T-helper 17 cell (primary cell): ENCODE measurements at places on chromosomes 3 and 15.
A peak's percentile ranks its signal among the peaks of the same experiment; 100 is the strongest.

GRCh38 chr15:40285151-40285550 is 2.3 kb upstream of the ANKRD63 start:
- H3K4me3 ChIP-seq, result no peak overlapping the region
- H3K4me1 ChIP-seq, result peaks cover 2% of the 10 kb centered on the region
- peaks cover 12% of the 10 kb centered on the region for H3K27me3 ChIP-seq

- H3K27me3 ChIP-seq, result no peaks in the 10 kb centered on the region
- peaks cover 3% of the 10 kb centered on the region for H3K36me3 ChIP-seq
- no peaks in the 10 kb centered on the region for H3K4me1 ChIP-seq
- no peak overlapping the region for H3K4me3 ChIP-seq
- no peak for DNase-seq
Measured at GRCh38 chr3:130997289-130997688, 29.3 kb downstream of the ASTE1 start.

DNA sequence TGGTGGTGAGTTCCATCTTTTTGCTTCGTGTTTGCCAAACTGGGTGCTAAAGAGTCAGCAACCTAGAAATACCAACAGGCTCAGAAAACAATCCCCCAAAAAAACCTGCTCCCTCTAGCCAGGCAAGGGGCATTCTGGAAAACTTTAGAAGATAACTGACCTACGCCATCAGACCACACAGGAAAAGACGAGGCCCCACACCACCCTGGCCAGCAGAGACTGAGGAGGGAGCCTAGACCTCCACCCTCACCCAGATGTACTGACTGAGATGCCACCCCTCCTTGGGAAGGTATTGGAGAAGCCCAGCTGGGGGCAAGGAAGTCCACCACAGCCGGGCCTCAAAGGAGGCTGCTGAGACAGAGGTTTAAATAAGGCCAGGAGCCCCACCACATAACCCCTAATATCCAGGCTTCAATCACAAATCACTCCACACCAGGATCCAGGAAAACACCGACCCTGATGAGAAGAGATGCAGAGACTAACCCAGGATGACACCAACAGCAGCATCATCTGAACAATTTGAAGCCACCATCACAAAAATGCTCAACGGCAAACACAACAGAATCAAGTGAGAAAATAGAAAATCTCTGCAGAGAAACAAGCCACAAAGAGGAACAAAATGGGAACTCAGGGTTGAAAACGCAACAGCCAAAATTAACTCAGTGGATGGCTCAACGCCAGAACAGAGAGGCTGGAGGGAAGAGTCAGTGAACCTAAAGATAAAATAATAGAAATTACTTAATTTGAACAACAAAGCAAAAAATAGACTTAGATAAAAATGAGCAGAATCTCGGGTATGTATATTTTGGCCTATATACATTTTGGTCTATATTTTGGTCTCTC is 61.0 kb downstream of the TPRA1 start:
- no peak for DNase-seq
- H3K36me3 ChIP-seq, result peaks cover 2% of the 10 kb centered on the region
- no peak overlapping the region for H3K27ac ChIP-seq
- H3K4me3 ChIP-seq, result no peak overlapping the region
- peaks cover 43% of the 10 kb centered on the region for H3K27me3 ChIP-seq

DNA sequence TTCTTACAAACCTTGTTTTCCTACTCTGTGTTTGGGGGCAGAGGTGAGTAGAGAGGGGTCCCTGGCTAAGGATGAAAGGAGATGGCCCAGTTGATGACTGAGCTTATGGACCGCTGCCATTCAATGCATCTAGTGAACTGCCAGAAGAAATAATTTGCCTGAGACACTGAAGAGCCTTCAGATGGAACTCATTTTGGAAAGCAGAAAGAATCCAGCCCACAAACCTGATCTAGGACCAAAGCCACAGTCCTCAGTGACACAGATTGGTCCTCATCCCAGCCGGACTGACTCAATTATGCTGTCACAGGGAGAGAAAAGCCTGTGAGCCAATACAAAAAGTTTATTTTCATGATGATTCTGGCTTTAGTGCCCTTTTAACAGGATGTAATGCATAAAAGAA is 82.7 kb downstream of the CD47 start:
- H3K4me1 ChIP-seq, result peaks cover 8% of the 10 kb centered on the region
- no peak overlapping the region for H3K4me3 ChIP-seq
- peak overlapping the region; percentile 27 for H3K27ac ChIP-seq

DNA sequence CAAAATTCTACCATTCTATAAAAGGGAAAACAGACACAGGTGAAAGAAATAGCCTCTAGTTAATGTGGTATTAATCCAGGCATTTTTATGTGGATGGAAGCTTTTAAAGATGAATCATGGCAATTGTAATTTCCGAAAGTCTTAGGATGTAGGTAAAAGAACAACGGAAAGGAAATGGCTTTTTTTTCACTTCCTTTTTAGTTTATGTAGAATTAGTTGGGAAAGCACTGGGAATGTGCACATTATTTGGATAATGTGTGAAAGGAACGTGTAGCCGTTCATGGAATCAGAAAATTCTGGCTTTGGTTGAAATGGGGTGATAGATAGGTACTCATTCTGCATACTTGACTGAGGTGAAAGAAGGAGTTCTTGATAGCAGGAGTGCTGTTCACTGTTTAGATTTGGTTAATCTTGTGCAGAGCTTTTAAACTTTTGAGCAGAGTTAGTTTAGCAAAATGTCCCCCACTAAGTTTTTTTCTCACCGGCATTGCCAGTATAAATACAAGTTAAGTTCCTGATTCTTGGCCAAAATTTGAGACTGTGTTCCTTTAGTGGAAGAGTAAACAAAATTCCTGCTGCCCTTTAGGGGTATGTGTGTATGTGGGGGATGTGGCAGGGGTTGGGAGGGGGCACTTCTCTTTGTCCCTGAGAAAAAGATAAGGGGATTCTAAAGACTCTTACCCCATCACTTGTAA is 20.2 kb upstream of the UTS2B start:
- DNase-seq, result no peak
- H3K4me3 ChIP-seq, result no peak overlapping the region
- no peaks in the 10 kb centered on the region for H3K4me1 ChIP-seq
- no peaks in the 10 kb centered on the region for H3K27me3 ChIP-seq
- no peaks in the 10 kb centered on the region for H3K36me3 ChIP-seq

- DNase-seq, result no peak
- H3K36me3 ChIP-seq, result no peaks in the 10 kb centered on the region
- no peak overlapping the region for H3K27ac ChIP-seq
- peaks cover 27% of the 10 kb centered on the region for H3K27me3 ChIP-seq
- no peaks in the 10 kb centered on the region for H3K4me1 ChIP-seq
- no peak overlapping the region for H3K4me3 ChIP-seq
Measured at GRCh38 chr3:124275412-124275811, 283.5 kb upstream of the ROPN1 start.

GRCh38 chr3:102036017-102036416 is 186.7 kb downstream of the NFKBIZ start:
- no peaks in the 10 kb centered on the region for H3K36me3 ChIP-seq
- no peak overlapping the region for H3K27ac ChIP-seq
- DNase-seq, result no peak
- no peak overlapping the region for H3K4me3 ChIP-seq
- no peaks in the 10 kb centered on the region for H3K4me1 ChIP-seq

DNA sequence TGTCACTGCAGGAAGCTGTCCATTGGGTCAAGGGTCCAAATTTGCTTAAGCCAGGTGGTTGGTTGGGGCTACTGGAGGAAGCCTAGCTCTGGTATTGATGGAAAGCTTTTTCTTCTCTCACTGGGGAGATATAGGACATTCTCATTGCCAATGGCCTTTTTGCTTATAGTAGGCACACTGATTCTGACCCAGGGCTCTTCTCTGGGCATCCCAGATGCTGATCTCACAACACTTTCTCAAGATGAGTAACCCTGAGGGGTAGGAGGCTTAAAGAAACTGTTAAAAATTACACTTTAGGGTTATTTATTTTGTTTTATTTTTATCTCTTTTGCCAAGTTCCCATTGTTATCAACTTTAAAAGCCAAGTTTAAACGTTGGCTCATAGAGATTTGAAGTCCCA is 337.8 kb downstream of the LRRC3B start:
- no peaks in the 10 kb centered on the region for H3K4me1 ChIP-seq
- no peak overlapping the region for H3K4me3 ChIP-seq
- no peaks in the 10 kb centered on the region for H3K36me3 ChIP-seq

DNA sequence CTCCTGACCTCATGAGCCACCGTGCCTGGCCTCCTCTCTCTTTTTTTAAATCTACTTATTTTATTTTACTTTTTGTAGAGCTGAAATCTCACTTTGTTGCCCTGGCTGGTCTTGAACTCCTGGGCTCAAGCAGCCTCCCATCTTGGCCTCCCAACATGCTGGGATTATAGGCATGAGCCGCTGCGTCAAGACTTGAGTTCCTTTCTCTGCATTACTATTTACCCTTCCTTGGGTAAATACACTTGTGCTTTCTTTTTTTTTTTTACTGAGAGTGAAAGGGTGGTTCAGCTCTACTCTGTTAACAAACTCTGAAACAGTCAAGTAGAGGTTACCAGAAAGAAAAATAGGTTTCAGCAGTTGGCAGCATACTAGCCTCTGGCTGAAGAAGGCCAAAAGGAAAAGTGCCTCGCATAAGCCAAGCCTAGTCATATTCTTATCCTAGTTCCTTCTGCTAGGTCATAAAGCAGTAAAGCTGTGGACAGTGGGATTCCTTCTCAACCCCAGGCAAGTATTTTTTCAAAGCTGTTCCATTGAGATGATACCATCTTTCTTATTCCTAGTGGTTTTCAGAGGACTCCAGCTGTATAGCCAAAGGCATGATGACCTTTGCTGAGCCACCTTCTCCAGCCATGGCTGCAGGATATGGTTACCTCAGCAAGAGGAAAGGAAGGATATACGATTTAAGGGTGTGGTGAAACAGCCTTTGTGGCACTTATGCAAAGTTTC is 135.1 kb downstream of the RBPMS2 start:
- peak overlapping the region; percentile 34 for H3K4me3 ChIP-seq
- no peak for DNase-seq
- H3K27me3 ChIP-seq, result no peaks in the 10 kb centered on the region
- H3K27ac ChIP-seq, result peak overlapping the region; percentile 81
- H3K36me3 ChIP-seq, result peaks cover 2% of the 10 kb centered on the region
- H3K4me1 ChIP-seq, result peaks cover 43% of the 10 kb centered on the region

GRCh38 chr3:118682921-118683320 is 351.7 kb downstream of the IGSF11 start:
- H3K27ac ChIP-seq, result no peak overlapping the region
- H3K4me3 ChIP-seq, result no peak overlapping the region
- H3K36me3 ChIP-seq, result no peaks in the 10 kb centered on the region
- no peaks in the 10 kb centered on the region for H3K27me3 ChIP-seq
- H3K4me1 ChIP-seq, result no peaks in the 10 kb centered on the region

GRCh38 chr15:80455051-80455648 is 51.0 kb downstream of the ARNT2 start:
- H3K4me3 ChIP-seq, result no peak overlapping the region
- no peaks in the 10 kb centered on the region for H3K36me3 ChIP-seq
- peaks cover 41% of the 10 kb centered on the region for H3K27me3 ChIP-seq
- no peak for DNase-seq

GRCh38 chr15:50675535-50676144 is 11.0 kb downstream of the TRPM7 start:
- peaks cover 10% of the 10 kb centered on the region for H3K4me1 ChIP-seq
- H3K27ac ChIP-seq, result peak overlapping the region; percentile 24
- no peaks in the 10 kb centered on the region for H3K27me3 ChIP-seq
- DNase-seq, result no peak
- H3K4me3 ChIP-seq, result no peak overlapping the region

GRCh38 chr3:71926616-71927015 is 141.7 kb upstream of the PROK2 start:
- DNase-seq, result no peak
- no peaks in the 10 kb centered on the region for H3K36me3 ChIP-seq
- peaks cover 7% of the 10 kb centered on the region for H3K4me1 ChIP-seq

- H3K4me1 ChIP-seq, result peaks cover 6% of the 10 kb centered on the region
- H3K27ac ChIP-seq, result no peak overlapping the region
- no peaks in the 10 kb centered on the region for H3K36me3 ChIP-seq
- no peak overlapping the region for H3K4me3 ChIP-seq
- H3K27me3 ChIP-seq, result no peaks in the 10 kb centered on the region
Measured at GRCh38 chr3:40417845-40418543, 31.0 kb downstream of the ENTPD3 start.

- no peak overlapping the region for H3K4me3 ChIP-seq
- H3K36me3 ChIP-seq, result no peaks in the 10 kb centered on the region
- no peak overlapping the region for H3K27ac ChIP-seq
- no peaks in the 10 kb centered on the region for H3K4me1 ChIP-seq
- peaks cover 11% of the 10 kb centered on the region for H3K27me3 ChIP-seq
Measured at GRCh38 chr3:168847291-168847883, 751.7 kb upstream of the GOLIM4 start.

GRCh38 chr15:100902436-100903167 is 16.6 kb upstream of the LRRK1 start:
- peaks cover 60% of the 10 kb centered on the region for H3K27me3 ChIP-seq
- no peak for DNase-seq
- peaks cover 2% of the 10 kb centered on the region for H3K4me1 ChIP-seq
- no peaks in the 10 kb centered on the region for H3K36me3 ChIP-seq
- H3K4me3 ChIP-seq, result peak overlapping the region; percentile 16

DNA sequence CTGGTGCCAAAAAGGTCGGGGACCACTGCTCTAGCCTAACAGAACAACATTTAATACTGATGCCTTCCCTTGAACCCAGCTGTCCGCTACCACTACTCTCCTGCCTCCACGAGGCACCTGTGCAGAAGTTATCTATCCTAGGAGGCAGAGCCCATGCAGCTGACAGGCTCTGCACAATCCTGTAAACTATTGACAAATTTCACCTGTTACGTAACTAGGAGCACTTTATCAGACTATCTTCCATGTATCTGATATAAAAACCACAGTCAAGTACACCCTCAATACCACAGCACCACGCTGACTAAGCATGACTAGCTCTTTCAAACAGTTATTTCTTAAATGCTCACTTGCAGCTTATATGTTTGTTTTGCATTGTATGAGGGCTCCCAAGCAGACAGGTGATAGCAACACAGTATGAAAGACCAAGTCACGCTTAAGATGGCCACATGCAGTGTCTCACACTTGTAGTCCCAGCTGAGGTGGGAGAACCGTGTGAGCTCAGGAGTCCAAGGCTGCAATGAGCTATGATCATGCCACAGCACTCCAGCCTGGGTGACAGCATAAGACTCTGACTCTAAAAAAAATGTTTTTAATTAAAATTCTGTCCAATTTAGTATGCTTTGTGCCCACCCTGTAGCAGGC is 4.5 kb upstream of the IL17RC start:
- H3K4me1 ChIP-seq, result peaks cover 29% of the 10 kb centered on the region
- peak overlapping the region; percentile 81 for H3K4me3 ChIP-seq
- no peaks in the 10 kb centered on the region for H3K27me3 ChIP-seq
- DNase-seq, result no peak
- H3K27ac ChIP-seq, result peak overlapping the region; percentile 49
- peaks cover 7% of the 10 kb centered on the region for H3K36me3 ChIP-seq

DNA sequence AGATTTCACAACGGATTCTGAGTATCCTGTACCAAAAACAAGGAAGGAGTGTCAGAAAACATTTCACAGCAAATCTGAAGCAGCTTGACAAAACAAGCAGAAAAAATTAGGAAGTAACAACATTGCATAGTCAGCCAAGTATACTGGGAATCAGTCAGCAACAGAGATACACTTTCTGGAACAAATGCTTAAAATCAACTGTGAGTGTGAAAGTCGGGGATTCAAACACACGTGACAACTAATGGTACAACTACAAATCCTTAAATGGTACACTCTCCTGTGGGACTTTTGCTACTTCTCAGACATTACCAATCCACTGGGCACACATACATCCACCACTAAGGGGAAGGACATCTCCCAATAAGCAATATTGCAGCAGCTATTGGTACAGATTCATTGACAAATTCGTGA is 296.6 kb upstream of the MME start:
- DNase-seq, result no peak

GRCh38 chr15:24954783-24955530 is at the start of the genes SNRPN and SNURF:
TSS of gene SNRPN (plus strand) at chr15:24954987. CDS start at chr15:24974454, 19,467 bp downstream.
TSS of gene SNURF (plus strand) at chr15:24954987. CDS start at chr15:24955049, 62 bp downstream.
- peak within 1 kb of the TSS; percentile 96 for H3K27ac ChIP-seq
- H3K36me3 ChIP-seq, result peaks cover 9% of the 10 kb centered on the region
- H3K4me1 ChIP-seq, result peaks cover 9% of the 10 kb centered on the region
- DNase-seq, result peak; percentile 42
- H3K27me3 ChIP-seq, result no peaks in the 10 kb centered on the region

- no peak overlapping the region for H3K27ac ChIP-seq
- H3K4me1 ChIP-seq, result peaks cover 5% of the 10 kb centered on the region
Measured at GRCh38 chr15:101264911-101265641, 12.2 kb downstream of the SELENOS start.
